ENCODE measurements at places on chromosomes 3 and 15.

- DNase-seq = no peak
These were observed 11.1 kb upstream of the PSTPIP1 start for GRCh38 chr15:76983590-76984375.

- DNase-seq = peak; percentile 68
These were observed 691.7 kb upstream of the CBLB start for GRCh38 chr3:106560451-106560966.

DNA sequence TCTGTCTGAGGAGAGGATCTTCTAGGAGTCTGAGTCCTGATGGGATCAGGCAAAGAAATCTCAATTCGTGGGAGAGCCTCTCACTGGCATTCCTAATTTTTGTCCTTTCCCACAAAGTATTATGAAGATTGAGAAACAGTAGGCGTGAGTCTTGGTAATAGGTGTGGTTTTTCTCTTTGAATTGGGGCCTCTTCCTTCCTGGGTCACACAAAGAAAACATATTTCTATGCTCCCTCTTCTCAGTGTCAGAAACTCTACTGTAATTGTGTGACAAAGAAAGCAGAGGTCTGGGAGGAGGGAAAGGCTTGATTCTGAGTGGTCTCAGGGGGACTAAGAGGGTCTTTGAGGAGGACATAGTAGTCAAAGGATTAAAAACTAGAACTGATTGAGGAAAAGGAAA lies 6.0 kb downstream of the GABRR3 start:
- no peak for DNase-seq

DNA sequence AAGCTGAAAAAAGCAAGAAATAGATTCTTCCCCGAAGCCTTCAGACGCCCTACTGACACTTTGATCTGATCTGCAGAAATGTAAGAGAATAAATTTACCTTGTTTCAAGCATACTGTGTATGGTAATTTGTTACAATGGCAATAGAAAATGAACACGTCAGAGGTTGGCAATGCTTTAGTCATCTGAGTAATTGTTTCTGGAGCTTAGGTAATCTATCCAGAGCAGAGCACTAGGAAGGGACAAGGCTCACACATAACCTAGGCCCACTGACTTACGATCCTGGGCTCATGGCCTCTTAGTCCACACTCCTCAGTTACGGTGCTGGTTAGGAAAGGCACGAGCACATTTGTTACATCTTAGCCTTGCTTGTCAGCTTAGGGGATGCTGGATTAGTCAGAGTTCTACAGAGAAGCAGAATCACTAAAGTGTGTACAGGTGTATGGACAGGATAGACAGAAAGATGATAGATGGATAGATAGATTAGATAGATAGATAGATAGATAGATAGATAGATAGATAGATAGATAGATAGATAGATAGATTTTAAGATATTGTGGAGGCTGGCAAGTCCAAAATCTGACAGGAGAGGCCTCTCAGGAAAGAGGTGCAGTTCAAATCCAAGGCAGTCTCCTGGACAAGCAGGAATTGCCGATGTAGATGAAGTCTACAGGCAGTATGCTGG lies 46.8 kb upstream of the TBC1D23 start:
- DNase-seq = peak; percentile 25

DNA sequence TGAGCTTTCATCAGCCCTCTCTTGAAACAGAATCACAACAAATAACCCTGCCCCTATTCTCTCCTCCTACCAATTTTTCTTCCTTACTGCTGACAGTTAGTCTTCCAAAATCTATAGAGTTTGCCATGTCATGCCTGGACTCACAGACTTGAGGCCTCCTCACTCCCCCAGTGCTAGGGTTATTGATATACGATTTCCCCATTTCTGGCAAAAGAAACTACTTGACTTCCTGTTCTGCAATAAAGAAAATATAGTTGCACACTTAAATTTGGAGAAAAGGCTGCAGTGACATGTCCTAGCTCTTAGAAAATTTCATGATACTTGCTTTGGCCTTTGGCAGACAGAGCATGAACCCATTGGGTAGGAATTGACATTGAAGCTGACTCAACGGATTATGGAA lies 75.9 kb downstream of the CYP19A1 start:
- DNase-seq = no peak

DNA sequence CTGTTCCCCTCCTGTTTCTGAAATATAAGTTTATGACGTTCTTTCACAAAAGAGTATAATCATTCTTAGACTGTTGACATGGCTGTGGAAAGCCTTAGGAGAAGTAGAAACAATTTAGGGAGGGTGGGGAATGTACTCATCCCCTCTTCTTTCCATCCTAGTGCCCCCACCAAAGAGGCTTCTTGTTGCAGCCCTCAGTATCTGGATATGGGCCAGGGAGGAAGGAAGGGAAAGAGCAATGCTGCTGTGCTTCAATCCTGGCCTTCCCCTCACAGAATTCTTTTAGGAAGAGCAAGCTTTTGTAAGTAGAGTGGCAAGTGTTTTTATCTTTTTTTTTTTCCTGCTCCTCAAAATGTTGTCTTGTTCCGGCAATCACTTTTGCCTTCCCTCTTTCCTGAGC lies 1.7 kb downstream of the INAFM2 start:
- no peak for DNase-seq

GRCh38 chr3:136675150-136675858 lies 76.9 kb downstream of the STAG1 start:
- no peak for DNase-seq

GRCh38 chr15:93366387-93367100 lies 277.5 kb upstream of the RGMA start:
- DNase-seq = no peak

- no peak for DNase-seq
These were observed 732.9 kb downstream of the VGLL3 start for GRCh38 chr3:86257955-86258641.

DNA sequence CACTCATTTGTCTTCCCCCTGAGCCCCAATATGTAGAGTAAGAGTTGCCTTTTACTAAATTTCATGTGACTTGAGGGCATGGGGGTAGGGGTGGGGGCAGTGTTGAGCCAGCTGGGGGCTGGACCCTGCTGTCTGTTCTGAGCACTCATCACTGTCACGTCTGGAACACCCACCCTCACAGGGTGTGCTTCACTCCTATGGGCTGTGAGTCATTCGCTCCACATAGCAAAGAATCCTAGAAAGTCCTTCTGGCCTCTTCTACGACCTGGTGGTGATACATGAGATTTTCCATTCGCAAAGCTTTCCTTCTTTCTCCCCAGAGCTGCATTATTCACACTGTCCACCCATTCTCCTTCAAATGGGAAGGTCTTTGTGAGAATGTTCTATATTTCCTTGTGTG lies 43.6 kb upstream of the MGLL start:
- DNase-seq = peak; percentile 32

GRCh38 chr15:79826800-79827199 lies 70.0 kb downstream of the MTHFS start:
- no peak for DNase-seq

DNA sequence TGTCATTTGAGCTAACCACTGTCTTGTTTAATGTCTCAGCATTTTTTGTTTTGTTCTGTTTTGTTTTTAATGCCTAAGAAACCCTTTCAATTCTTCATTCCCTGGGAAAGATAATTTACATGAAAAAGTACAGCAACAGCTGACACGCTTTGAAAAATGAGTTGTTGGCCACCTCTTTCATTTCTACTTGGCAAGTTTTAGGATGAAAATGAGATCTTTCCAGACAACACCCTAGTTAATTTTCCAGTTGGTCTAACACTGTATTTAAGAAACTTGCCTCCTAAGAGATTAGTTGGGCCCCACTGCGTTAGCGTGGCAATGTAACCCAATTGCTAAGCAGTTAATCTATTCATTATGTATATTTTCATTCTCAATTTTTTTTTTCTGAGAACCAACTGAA lies 194.0 kb upstream of the LRRN1 start:
- DNase-seq = no peak

- DNase-seq = no peak
These were observed 660.1 kb upstream of the SGO1 start for GRCh38 chr3:20846066-20846465.

DNA sequence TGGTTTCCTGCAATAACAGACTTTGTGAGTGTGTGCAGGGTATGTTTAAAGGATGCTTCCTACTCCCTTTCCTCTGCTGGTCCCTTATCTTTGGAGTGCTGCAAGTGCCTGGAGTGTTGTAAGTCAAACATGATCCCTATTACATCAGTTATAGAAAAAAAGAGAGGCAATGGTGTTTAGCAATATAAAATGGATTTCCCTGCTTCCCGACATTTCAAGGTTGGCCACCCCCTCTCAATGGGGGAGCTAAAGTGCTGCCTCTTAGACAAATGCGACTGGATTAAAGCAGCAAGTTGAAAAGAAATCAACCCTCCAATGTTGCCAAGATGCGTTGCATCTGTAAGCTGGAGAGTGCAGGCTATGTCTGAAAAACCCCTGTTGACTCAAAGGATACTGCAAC lies 203.1 kb upstream of the WNT5A start:
- DNase-seq = no peak

DNA sequence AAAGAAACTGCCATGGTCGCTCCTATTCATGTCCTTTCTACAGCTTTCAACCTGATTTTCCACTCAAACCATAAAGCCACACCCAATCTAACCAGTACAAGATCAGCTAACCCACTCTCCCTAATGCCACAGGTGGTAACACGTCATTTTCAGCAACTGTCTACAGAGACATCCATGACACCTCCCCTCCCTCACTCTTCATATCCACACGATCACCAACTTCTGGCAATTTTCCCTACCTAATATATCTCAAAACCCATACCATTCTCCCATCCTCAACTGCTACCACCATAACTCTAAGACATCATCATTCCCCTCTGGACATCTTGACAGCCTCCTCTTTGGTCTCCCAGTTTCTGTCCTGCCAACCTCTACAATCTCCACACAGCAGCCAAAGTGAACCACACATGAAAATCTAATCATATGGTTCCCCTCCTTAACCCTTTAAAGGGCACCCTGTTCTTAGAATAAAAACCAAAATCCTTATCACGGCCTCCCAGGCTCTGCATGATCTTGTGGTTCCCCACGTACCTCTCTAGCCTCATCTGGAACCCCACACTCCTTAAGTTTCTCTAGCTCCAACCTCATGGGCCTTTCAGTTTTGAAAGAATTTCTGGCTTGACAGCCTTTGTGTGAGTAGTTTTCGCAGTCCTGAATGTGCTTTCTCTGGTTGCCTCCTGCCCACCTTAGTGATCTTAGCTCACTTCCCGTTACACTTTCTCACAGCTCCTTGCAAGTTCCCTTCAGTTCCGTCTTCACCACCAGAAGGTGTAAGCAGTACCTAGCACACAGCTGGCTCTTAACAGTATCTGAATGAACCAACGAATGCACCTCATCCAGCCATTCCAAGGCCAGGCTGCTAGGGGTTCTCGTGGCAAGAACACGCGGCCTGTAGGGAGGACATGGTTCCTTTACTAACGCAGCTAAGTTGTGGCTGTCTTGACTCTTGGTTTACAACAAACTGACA lies 33.4 kb downstream of the SPINK8 start:
- DNase-seq = no peak

DNA sequence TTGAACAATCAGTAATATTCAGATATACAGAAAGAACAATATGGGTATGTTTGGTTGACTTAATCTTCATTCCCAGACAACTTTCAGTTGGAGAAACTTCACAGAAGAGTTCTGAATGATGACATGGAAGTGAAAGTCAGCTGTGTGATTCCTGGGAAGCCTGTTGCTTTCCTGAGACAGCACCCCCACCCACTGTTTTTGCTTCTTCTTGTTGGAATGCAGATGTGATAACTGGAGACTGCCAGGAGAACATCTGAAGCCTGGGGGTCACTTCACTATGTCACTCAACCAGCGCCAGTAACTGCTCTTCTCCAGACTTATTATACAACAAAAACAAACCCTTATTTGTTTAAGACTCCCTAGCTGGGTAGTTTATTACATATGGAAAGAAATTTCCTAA lies 599.4 kb downstream of the ZIC1 start:
- DNase-seq = no peak

DNA sequence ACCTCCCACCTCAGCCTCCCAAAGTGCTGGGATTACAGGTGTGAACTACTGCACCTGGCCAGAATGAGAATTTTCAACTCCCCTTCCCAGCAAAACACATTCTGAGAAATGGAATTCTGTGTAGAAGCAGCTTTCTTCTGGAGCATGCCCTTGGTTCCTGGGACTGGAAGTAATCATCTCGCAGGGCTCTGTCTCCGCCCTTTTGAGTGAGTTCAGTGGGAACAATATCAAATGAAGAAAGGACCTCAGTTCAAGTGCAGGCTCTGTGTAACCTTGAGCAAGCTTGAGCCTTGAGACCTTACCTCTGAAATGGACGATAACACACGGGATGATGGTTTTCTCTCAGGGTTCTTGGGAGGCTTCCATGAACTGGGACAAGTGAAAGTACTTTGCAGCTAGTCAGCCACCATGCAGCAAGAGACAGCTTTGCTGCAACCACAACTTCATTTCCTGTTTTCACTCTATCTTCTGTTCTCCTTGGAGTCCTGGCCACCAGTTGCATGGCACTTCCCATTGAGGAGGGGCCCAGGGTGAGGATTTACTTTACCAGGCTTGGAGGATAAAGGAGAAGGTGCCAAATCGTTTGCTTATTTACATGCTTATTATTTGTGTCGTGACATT lies 35.7 kb upstream of the IGF1R start:
- DNase-seq = no peak

DNA sequence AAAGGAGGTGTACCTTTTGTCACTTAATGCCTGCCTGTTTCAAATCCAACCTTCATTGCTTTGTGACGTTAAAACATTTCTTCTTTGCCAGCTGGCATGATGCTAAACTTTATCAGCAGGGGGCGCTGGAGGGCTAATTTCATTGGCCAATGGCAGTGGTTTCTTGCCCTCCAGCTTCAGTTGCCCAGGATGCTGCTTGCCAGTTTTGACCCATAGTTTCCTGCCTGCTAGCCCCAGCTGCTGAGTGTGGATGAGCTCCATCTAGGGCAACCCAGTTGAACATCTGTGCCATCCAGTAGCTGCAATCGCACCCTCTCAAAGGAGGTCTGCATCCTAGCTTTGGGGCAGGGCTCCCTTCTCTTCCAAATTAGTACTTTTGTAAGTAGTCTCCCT lies 22.1 kb downstream of the ACKR2 start:
- DNase-seq = peak; percentile 53

DNA sequence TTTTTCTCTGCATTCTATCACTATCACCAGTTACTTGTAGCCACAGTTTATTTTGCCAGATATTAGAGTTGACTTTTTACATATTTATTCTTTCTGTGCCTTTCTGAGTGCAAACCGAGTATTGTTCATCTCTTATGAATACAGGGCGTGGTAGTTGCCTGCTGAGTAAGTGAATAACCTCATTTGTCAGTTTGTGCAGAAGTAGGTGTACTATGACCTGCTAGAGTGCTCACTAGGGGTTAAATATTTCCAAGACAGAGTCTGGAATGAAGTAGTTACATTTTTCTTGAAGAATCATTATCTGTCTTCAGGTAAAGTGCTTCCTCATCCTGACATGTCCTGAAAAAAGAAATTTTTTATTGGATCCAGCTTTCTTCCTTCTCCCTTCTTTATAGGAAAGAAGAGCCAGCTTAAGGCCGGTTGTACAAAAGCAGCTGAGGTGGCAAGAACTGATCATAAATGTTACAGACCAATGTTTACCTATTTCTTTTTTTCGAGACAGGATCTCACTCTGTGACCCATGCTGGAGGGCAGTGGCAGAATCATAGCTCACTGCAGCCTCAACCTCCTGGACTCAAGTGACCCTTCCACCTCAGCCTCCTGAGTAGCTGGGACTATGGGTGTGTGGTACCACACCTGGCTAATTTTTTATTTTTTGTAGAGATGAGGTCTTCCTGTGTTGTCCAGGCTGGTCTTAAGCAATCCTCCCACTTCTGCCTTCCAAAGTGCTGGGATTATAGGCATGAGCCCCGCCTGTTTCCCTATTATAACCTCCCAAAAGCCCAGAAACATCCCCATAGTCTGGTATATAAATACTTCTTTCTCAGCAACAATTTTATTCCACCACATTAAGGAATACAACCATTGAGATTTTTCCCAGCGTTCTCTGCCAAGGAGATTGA lies 182.5 kb downstream of the TPRG1 start:
- DNase-seq = no peak

- DNase-seq = no peak
These were observed 263.9 kb downstream of the DIPK2A start for GRCh38 chr3:144235489-144235888.
